ENCODE measurements at places on chromosomes 3 and 15.

- DNase-seq: no peak
These were observed 8.7 kb downstream of the PXK start for GRCh38 chr3:58341376-58341775.

DNA sequence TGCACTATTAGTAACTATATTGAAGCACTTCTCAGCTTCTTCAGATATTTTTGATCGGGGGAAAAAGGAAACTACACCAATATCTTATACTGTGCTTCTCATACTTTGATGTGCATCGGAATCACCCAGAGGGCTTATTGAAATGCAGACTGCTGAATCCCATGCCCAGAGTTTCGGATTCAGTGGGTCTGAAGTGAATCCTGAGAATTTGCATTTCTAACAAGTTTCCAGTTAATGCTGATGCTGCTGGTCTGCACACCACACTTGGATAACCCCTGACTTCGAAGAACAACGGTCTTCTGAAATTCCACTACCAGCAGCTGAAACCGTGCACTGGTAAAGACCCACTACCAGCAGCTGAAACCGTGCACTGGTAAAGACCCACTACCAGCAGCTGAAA is 243.9 kb downstream of the NTRK3 start:
- no peak for DNase-seq

GRCh38 chr3:191882289-191882688 is 421.3 kb downstream of the PYDC2 start:
- DNase-seq: no peak

- no peak for DNase-seq
These were observed 643 bp downstream of the CDAN1 start for GRCh38 chr15:42736178-42736792.

- no peak for DNase-seq
These were observed 18.1 kb downstream of the PLA2G4B start for GRCh38 chr15:41856716-41857115.

GRCh38 chr15:88800738-88801137 is 2.5 kb upstream of the ACAN start:
- no peak for DNase-seq

DNA sequence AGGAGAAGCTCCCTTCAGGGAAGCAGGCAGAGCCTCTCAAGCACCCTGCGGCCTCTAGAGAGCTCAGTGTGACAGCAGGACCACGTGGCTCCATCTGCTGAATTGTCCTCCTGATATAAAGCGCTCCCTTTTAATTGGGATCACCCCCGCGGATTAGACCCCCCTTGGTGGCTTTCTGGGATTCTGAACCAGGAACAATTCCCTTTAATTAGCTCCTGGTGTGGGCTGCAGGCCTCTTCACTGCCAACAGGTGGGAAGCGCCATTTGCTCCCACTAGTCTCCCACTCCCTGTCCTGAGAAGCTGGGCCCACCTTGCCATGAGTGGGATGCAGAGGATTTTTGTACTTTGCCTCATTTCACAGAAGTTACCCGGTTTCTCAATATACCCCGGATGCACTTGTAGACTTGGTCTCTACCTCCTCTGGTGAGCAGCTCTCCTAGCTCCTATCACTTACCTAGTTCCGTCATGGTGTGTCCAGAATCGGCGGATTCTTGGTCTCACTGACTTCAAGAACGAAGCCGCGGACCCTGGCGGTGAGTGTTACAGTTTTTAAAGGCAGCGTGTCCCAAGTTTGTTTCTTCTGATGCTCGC is 592 bp downstream of the PGPEP1L start:
- DNase-seq: no peak

- DNase-seq: no peak
These were observed 22.5 kb upstream of the ROPN1 start for GRCh38 chr3:124014366-124014942.

DNA sequence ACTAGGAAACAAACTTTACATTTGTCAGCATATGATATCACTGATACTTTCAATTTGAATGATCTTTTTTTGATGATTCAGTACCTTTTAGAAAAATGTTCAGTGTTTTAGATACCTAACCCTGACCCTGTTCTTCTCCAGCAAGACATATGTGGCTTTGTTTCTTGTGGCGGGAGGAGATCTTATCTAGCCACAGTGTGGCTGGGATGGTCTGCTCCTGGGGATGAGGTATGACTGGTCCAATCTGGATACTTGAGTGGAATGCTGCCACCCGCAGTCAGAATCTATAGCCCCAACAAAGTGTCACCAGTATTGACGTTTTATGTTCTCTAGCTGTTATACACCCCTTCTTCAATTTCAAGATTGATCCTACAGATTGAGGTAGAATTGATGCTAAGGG is 439.0 kb upstream of the GOLIM4 start:
- no peak for DNase-seq

- DNase-seq: no peak
These were observed 372.3 kb upstream of the MDFIC2 start for GRCh38 chr3:70684701-70685100.

Data from Jurkat, Clone E6-1 (cell line).